ENCODE measurements at places on chromosomes 4 and X.

DNA sequence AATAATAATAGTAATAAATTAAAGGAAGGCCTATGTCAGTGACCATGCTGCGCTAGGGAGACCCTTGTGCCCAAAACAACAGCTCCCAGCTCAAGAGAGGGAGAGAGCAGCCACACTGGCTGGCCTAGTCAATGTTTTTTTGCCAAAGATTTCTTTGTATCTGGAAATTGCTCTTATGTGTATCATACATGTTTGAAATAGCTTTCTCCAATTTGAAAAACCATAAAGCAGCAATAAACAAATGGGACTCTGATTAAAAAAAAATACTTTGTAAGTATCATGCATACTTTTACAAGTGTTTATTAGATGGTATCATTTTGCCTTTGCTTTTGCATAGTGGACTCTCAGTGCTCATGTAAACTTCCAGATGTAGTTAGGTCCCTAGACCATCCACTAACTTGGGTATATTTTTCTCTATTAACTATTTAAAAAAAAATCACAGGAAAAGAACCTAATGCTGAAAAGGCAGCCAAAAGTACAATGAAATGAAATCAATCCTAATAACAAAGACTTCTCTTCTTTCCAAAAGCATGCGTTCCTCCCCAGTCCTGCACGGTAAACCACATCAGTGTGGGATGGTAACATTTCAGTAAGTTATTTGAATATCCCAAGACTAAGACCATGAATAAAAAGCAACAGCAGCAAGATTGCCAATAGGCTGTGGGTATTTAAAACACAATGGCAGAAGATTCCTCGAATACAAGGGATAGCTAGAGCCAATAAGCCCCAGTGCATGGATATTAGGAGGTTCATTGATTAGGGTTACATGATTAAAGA, 117.6 kb downstream of the PALLD start:
- DNase-seq: no peak

DNA sequence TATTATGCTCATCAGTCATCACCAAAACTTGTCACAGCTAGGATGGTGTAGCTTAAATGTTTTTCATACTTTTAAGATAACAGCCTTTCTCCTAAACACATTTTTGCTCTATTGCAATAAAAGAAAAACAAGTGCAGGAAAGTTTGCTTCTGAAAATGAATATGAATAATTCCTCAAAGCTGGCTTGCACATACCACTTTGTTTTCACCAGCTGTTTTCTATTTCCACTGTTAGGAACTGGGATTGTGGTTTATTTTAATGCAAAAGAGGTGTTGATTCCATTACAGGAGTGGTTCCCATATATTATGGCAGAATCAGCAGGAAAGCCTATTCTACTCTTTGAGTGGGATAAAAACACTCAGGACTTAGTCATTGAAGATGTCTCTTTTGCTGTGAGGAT, 145.9 kb downstream of the PPA2 start:
- no peak for DNase-seq

- no peak for DNase-seq
Measured at GRCh38 chr4:13892739-13893105, 265.2 kb upstream of the BOD1L1 start.

GRCh38 chr4:108334031-108334430, 165.3 kb upstream of the LEF1 start:
- no peak for DNase-seq

DNA sequence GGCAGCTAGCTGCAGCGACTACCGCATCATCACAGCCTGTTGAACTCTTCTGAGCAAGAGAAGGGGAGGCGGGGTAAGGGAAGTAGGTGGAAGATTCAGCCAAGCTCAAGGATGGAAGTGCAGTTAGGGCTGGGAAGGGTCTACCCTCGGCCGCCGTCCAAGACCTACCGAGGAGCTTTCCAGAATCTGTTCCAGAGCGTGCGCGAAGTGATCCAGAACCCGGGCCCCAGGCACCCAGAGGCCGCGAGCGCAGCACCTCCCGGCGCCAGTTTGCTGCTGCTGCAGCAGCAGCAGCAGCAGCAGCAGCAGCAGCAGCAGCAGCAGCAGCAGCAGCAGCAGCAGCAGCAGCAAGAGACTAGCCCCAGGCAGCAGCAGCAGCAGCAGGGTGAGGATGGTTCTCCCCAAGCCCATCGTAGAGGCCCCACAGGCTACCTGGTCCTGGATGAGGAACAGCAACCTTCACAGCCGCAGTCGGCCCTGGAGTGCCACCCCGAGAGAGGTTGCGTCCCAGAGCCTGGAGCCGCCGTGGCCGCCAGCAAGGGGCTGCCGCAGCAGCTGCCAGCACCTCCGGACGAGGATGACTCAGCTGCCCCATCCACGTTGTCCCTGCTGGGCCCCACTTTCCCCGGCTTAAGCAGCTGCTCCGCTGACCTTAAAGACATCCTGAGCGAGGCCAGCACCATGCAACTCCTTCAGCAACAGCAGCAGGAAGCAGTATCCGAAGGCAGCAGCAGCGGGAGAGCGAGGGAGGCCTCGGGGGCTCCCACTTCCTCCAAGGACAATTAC, 1.4 kb downstream of the AR start:
- no peak for DNase-seq

DNA sequence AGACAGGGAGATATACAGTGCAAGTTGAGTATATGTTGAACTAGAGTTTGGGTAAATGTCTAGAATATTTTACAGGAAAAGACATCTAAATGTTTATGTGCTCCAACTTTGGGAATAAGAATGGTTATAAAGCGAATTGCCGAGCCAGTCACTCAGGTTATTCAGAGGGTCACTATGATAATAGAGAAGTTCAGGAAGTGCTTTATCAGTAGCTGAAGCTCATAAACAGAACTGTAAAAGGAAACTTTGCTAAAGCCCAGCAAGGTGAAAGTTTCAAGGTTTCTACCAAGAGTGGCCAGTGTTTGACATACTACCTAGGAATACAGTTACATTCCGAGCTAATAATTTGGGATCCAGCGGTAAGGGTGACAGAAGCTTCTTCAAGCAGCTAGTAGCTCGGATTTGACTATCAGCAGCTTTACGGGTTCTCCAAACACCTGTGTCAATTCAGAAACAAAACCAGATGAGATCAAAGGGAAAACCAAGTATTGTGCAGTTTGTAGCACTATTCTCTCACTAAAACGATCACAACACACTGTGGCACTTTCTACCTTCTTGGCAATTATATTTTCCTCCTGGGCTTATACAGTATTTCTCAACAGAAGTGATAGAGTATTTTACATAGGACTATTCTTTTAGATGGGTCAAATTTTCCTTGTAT, 17.2 kb upstream of the BCLAF3 start:
- no peak for DNase-seq

DNA sequence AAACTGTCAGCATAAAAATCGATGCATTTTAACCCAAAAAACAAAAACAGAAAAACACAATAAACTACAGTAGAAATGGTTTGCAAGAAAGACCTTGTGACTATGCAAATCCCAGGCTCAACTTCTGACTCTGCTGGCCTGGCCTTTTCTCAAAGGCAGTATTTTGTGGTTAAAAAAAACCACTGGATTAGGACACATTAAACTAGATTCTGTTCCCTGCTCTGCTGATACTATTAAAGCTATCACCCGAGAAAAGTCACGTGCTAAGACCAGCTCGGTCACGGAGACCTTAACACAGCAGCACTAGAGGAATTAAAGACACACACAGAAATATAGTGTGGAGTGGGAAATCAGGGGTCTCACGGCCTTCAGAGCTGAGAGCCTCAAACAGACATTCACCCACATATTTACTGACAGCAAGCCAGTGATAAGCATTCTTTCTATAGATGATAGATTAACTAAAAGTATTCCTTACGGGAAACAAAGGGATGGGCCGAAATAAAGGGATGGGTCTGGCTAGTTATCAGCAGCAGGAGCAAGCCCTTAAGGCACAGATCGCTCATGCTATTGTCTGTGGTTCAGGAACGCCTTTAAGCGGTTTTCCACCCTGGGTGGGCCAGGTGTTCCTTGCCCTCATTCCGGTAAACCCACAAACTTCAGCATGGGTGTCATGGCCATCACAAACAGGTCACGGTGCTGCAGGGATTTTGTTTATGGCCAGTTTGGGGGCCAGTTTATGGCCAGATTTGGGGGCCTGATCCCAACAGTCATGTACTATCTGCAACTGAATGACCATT, 16.1 kb downstream of the CBR4 start:
- DNase-seq: no peak

DNA sequence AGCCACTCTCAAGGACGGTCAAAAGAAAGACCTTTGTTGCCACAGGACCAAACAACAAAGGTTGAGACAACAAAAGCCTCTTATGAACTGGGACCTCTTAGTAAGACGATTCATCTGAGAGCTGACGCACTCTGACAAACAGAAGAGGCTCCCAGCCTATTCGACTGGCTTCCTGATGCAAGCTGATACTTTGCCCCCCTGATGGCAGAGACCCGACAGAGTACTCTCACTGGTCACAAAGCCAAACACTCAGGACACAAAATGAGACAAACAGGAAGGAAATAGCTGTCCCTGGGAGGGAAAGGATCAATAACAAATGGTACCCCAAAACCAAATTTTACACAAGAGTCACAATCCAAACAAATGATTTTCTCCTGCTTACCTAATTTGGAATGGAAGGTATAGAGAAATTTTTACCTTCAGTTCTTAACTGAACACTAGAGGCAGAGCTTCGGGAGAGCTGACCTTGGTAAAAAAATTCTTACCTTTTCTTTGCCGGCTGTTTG, 75.2 kb upstream of the PLAC8 start:
- no peak for DNase-seq

DNA sequence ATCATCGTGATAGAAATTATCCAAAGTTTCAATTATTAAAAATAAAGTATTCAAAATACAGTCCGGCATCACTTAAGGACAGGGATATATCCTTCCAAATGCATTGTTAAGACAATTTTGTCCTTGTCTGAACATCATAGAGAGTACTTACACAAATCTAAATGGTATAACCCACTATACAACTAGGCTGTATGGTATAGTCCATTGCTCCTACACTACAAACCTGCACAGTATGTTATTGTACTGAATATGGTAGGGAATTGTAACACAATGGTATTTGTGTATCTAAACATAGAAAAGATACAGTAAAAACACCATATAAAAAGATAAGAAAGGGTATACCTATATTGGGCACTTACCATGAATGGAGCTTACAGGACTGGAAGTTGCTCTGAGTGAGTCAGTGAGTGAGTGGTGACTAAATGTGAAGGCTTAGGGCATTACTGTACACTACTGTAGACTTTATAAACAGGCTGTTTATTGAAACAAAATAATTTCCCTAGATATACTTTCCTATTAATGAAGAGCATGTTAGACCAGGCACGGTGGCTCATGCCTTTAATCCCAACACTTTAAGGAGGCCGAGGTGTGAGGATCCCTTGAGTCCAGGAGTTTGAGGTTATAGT, 44.8 kb upstream of the PTPN13 start:
- DNase-seq: no peak

DNA sequence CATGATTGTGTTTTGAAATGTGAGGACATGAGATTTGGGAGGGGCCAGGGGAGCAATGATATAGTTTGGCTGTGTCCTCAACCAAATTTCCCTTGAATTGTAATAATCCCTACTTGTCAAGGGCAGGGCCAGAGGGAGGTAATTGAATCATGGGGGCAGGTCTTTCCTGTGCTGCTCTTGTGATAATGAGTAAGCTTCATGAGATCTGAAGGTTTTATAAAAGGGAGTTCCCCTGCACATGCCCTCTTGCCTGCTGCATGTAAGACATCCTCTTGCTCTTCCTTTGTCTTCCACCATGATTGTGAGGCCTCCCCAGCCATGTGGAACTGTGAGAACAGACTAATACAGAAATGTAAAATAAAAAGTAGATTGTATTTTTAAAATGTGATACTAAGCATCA, 1294.9 kb downstream of the ADGRL3 start:
- no peak for DNase-seq

Measured in T-helper 2 cell (primary cell).